ENCODE measurements at places on chromosomes 7 and 10.

DNA sequence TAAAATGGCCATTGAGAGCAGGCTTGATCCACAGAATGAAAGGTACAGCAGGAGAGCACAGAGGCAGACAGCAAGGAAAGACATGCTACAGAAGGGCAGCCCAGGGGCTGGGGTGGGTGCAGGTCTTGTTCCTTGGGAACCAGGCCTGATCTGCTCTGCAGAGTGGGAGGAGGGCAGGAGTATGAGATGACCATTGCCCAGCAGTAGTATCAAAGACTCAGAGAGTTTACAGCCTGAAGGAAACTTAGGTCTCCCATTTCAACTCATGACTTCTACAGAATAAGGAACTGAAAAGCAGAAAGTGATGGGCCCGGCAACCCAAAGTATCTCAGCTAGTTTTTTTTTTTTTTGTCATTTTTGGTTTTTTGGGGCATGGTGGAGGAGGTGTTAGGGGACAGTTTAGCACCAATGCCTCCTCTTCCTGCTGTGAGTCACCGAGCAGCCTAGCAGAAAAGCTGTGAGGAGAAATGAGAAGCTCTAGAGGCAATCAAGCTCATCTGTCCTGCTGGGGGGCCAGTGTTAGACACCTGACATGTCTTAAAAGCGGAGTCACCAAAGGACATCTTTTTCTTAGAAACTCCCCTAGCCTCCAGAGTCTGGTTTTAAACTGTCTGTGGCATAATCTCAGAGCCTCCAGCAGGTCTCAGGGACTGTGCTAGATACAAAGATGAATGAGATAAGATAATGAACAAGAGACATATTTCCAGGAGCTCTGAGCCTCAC is 34.3 kb upstream of the HERPUD2 start:
- no peak for DNase-seq

DNA sequence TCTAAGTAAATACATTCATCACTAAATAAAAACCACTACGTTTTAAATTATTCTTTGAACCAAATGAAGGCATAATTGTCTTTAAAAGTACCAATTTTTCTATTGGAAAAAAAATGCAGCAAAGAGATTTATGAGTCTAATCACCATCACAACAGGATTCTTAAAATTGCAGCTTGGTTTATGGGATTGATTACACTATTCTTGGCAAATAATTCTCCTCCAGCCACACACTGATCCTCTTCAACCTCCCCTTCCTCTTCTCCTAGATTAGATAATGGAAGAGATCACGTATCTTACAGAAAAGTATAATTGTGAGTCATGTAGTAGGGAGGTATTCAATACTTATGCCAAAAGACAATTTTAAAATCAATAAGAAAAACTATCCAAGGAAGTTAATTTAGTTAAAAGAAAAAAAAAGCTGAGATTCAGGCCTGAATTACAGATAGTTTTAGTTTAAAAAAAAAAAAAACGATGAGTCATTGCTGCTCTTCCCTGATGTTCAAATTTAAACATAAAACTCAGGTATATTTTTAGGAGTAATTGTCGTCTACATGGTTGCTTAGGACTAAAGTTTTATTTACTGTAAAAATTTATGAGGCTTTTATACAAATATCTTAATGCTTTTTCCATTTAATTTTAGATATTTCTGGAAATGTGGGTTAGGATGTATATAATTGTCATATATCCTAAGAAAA is 133.7 kb upstream of the CDK1 start:
- no peak for DNase-seq

- no peak for DNase-seq
Measured at GRCh38 chr10:18231480-18231879, 91.3 kb downstream of the CACNB2 start.

- DNase-seq, result no peak
Measured at GRCh38 chr7:7883394-7883793, 85.2 kb upstream of the GLCCI1 start.

DNA sequence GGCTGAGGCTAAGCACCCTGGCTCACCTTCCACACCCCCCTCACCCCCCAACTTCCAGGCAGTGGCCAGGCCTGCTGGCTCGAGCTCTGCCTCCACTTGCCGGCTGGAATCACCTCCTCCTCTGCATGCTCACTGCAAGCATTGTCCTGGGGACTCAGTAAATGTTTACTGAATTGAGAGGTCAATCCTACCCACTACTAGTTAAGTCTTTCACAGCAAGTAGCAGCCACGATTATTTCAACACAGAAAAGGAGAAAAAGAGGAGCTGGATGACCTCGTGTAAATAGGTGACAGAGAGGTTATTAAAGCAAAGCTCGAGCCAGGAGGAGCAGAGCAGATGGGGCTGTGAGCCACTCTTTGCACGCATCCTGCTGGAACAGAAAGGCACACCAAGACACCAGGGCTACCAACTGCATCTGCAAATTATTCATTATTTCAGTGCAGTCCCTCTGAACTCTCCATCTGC is 32.1 kb downstream of the HIPK2 start:
- no peak for DNase-seq

DNA sequence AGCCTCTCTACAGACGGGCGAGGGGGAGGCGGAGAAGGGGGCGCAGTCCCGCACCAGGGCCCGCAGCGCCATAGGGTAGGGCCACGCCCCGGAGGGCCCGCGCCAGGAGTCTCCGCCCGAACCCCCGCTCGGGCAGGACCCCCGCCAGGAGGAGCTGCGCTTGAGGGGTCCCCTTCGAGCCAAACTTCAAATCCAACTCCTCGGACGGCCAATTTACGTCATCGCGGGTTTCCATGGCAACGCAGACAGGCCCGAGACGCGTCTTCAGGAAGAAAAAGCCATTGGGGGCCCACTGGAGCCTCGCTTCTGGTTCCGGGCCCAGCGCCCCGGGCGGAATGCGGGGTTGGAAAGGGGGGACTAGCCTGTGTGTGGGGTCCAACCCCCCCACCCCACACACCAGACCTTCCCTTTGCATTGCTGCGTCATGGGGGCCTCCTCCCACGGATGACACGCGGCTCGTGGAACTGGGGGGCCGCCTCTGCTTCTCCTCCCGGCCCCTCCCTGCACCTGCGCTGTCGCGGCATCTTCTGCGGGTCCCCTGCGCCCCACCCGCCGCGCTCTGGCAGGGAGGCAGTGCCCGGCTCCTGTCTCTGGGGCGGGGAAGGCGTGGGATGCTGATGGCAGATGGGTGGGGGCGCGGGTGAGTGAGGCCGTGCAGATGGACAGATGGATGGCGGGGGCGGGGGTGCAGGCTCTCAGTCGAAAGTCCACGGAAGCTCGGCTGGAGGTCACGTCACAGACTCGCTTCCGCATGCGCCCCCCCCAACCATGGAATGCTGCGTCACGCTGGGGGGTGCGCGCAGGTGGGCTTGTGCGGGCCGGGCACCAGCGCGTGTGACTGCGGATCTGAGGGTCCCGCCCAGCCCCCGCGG is 1.2 kb downstream of the CALY start:
- DNase-seq, result peak; percentile 70

- no peak for DNase-seq
Measured at GRCh38 chr7:35025369-35025870, 11.9 kb downstream of the DPY19L1 start.

Measured in neuronal stem cell (in vitro differentiated cells).